Hematopoietic multipotent progenitor cell treated with erythropoietin and hydrocortisone succinate and interleukin-3 and kit ligand, for 4 days (in vitro differentiated cells): ENCODE measurements at places on chromosomes 4 and X.
A peak's percentile ranks its signal among the peaks of the same experiment; 100 is the strongest.

DNA sequence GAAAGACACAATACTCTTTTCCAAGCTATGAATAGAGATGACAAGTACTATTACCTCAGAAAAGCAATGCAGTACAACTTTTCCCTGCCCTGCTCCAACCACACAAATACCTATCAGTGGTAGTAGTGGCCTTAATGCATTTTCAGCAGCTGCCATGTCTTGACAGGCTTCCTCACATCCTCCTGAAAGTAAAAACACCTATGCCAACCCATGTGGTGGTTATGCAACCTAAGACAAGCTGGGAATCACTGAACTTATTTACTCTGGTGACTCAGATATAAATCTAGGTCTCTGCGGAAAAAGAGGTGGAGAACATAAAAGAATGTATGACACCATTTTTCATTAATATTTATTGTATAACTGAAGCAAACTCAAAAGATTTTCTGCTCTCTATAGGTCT lies 14.5 kb downstream of the WDFY3 start:
- no peak for DNase-seq

GRCh38 chr4:184473499-184474262 lies 669 bp downstream of the IRF2 start:
- DNase-seq, result peak; percentile 69

DNA sequence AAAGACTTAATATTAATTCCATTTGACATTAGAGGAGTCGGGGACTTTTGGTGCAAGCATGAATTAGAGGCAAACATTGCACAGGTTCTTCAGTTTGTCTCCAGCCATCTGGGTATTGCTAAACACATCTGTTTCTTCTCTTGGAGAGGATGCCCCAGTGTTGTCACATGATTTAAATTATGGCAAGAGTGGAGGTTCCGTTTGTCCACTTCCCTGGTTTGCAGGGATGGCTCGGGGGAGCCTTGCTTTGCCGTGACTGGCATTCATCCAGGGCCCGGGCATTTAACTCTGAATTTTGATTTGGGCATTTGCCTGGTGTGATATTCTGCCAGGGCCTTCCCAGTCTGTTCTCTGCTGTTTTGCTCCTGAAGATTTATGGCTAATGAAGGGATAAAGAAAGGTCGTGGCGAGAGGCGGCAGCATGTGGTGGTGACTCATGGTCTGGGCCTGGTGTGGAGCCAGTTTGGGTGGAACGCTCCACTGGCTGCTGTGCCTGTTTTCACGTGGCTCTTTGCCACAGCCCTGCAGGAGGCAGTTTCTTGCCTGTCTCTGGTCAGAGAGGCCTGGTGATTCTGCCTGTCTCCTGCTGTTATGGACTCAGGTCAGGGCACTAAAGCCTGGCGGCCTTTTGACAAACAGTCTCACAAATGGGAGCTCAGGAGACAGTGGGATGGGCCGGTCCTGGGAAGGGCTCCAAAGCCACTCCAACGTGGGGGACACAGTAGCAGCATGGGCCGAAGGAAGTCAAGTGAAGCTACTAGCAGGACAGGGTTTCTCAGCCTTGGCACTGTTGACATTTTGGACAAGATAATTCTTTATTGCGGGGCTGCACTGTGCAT lies 99.4 kb upstream of the PGRMC2 start:
- peak; percentile 68 for DNase-seq

DNA sequence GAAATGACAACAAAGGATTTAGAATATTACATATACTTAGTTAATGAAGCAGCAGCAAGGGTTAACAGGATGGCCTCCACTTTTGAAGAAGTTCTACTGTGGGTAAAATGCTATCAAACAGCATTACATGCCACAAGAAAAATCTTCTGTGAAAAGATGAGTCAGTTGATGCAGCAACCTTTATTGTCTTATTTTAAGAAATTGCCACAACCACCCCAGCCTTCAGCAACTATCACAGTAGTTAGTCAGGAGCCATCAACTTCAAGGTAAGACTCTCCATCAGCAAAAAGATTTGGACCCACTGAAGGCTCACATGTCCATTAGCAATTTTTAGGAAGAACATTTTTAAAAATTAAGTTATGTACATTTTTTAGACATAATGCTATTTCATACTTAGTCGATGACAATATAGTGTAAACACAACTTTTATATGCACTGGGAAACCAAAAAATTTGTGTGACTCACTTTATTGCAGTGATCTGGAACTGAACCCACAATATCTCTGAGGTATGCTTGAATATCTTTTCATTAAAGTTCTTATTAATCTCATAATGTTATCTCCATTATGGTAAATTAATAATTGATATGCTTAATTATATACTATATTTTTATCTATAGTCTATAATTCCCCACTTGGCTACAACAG lies 81.2 kb downstream of the SPCS3 start:
- DNase-seq, result no peak

- DNase-seq, result peak; percentile 49
Observed at GRCh38 chr4:41339812-41340809, 83.4 kb downstream of the UCHL1 start.

- no peak for DNase-seq
Observed at GRCh38 chr4:2168469-2169319, 73.2 kb downstream of the HAUS3 start.

- DNase-seq, result no peak
Observed at GRCh38 chr4:52160859-52161258, 109.8 kb downstream of the SPATA18 start.

GRCh38 chr4:40515037-40515397 lies 114.6 kb downstream of the RBM47 start:
- no peak for DNase-seq

DNA sequence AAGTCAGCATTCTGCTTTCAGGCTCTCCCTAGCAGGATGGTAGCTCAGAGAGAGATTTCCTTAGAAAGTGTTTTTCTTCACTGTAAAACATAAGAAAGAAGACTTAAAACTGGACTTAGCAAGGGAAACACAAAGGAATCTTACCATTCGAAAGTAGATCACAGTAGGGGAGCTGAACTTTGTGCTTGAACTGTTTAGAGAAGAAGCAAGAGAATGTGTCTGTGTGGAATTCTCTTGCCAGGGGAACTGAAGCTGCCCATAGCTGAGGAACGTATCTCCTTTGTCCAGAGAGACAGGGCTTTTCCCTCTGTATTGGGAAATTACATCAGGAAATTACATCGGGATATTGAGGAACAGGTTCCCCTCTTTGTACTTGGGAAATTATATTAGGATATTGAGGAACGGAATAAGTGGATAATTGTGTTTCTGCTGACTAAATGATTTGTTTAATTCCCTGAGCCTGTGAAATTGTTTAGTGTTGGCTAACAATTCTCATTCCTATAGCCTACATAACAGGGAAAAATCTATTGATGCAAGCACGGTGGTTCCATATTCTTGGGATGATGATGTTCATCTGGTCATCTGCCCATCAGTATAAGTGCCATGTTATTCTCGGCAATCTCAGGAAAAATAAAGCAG lies 21.2 kb downstream of the SRD5A3 start:
- no peak for DNase-seq

- DNase-seq, result no peak
Observed at GRCh38 chr4:20354120-20354519, 102.4 kb downstream of the SLIT2 start.

DNA sequence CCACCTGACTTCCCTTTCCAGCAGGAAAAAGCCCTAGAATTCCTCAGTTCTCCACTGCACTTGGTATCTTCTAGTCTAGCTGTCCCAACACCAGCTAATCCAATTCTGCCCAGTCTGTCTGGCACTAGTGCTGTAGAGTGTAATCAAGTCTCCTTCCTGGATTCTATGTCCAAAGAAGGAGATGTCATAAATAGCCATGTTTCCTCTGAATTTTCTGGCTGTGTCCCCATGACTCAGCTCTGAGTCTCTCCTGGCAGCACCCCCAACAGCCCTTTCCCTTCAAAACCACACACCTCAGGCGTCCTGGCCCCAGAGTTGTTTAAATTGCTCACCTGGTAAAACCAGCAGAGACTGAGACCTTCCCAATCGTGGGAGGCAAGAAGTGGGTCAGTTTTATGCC lies 197.2 kb downstream of the GRXCR1 start:
- no peak for DNase-seq

GRCh38 chrX:72094894-72095293 lies 36.8 kb downstream of the RTL5 start:
- DNase-seq, result peak; percentile 91

GRCh38 chr4:39102297-39102696 lies 40.3 kb downstream of the KLHL5 start:
- DNase-seq, result no peak

- no peak for DNase-seq
Observed at GRCh38 chr4:6154875-6155274, 45.5 kb downstream of the JAKMIP1 start.

- no peak for DNase-seq
Observed at GRCh38 chr4:94112644-94113043, 95.0 kb upstream of the SMARCAD1 start.

DNA sequence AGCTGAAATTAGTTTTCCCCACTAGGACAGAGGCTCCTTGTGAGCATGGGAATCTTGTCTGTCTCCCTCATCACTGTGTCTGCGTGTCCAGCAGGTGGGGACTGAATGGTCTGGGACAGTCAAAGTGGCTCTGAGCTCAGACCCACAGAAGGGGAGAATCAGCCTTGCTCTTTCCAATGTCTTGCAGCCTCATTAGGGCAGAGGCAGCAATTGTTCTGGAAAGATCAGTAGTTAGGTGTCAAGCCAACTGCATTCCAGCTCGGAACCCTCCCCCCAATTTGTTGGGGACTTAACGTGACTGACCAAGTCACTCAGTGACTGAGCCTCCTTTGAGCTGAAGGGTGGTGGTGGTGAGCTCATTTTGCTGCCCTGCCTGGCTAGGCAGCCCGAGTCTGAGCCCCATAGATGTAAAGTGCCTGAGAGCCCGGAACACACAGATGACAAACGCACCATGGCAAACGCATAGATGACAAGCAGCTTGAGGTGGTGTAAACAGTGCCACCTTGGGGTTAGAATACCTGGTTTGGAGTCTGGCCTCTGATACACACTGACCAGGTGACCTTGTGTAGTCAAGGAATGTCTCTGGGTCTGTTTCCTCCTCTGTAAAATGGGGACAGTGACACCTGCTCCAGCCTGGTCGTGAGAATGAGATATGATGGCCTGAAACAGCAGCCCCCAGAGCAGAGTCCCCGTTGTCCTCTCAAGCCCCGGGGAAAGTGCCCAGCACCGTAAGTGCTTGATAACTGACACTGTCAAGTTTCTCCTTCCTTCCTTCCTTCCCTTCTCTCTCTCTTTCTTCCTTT lies 2.7 kb upstream of the SORCS2 start:
- no peak for DNase-seq

- DNase-seq, result no peak
Observed at GRCh38 chrX:129599499-129599898, 55.3 kb downstream of the APLN start.

GRCh38 chr4:42123071-42123644 lies 29.3 kb downstream of the BEND4 start:
- no peak for DNase-seq

DNA sequence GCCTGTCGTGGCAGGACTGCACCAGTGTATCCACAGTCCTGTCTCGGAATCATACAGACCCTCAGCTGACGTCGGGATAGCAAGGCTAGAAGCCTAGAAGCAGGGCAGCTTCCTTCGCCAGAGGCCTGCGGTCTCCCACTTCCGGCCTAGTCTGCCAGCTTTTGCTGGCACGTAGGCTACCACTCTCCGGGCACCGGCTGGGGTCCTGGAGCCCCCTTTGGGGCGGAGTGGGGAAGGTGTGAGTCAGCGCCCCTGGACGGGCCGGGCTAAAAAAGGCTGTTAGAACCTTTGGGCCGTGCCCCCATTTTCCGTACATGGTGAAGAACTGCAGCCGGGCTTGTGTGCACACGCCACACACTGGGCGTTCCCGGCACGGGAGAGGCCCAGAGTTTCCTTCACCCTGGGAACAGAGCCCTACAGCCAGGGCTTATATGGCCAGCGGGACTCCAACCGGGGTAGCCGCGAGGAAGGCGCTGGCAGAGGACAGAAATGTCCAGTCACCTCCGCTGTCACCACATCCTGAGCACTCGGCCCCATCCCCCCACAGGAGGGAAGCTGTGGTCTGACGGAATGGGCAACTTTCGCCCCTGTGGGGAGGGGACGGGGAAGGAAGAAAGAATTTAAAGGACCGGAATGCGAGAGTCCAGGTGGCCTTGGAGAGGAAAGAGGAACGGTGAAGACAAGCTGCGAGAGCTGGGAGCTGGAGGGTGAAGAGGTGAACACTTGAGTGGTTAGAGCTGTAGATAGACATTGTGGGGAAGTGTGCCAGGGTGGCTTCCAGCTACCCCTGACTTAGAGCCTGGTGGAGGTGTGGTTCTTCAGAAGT lies 4.6 kb downstream of the MAGIX start:
- DNase-seq, result peak; percentile 96

GRCh38 chrX:135974279-135974856 lies 580 bp upstream of the MMGT1 start:
- DNase-seq, result peak; percentile 82

DNA sequence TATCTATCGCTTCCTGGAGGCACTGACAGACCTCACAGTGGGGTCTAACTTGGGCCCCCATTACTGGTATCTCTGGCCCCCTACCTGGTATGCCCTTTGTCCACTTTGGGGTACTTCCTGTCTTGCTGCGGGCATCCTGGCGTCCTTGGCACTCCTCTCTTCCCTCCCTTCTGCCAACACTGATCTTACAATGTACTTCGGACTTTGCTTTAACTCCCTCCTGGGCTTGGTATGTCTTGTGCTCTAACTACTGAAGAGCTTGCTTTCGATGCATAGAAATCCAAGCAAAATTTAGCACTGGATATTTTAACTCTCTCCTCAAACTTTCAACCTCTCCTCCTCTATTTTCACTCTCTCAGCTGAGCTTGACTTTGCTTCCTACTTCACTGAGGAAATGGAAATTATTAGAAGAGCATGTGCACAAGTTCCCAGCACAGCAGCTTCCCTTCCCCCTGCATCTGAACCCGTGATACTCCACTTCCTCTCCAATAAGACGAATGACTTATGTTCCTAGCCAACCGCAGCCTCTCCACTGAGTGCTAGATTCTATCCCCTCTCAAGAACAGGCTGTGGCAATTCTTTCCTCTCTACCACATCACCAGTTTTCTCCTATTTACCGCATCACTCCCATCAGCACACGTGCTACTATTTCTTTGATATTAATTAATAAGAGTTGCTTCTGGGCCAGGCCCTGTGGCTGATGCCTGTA lies 52.9 kb downstream of the SUPT20HL2 start:
- peak; percentile 90 for DNase-seq

GRCh38 chr4:11543706-11544105 lies 115.0 kb upstream of the HS3ST1 start:
- DNase-seq, result peak; percentile 41
